ENCODE measurements at places on chromosomes 12 and 14.

- DNase-seq: peak; percentile 92
Measured at GRCh38 chr14:21437063-21437901, 18.6 kb downstream of the CHD8 start.

DNA sequence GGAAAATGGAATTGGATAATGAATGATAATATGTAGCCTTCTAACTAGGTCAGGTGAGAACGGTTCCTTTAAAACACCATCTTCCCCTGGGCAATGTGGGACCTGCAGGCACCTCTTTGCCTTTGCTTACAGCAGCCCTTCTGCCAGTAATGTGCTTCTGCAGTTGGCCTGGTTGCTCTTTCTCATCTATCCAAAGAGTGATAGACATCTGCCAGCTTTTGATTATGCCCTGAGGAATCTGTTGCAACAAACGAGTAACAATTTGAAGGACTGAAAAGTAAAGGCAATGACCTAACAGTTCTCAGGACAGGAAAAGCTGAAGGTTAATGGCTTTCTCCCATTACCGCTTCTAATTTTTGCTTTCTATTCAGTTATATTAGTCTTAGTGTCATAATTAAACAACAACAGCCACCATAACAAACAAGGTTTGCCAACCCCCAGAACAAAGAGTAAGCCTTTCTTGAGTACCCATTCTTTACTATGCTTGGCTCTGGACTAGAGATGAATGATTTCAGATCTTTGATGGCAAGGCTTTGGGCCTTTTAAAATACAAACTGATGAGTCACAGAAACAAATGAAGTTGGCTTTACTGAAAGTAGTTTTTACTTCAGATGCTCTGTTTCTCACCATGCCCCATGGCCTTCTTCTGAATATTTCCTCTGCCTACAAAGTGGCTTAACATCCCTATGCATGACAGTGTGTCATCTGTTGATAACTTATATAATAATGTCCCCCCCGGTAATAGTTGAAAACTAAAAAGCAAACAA is 76.1 kb upstream of the KRR1 start:
- DNase-seq: no peak

GRCh38 chr12:76432733-76433132 is 84.5 kb upstream of the BBS10 start:
- no peak for DNase-seq

DNA sequence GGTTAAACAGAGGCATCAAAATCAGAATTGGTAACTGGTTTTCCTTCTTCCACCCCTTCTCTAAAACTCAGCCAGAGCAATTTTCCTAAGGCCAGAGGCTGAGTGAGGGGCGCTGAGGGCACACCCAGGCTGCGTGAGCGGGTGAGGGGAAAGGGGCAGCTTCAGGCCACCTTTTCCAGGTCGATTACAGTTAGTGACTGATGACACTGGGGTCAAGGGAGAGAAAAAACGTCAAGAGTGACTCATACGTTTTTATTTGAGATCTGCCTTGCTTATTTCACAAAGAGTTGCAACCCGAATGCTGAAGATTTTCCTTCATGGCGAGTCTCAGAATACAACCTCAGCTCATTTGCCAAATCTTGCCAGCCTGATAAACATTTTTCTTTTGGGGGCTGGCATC is 46.7 kb upstream of the EVL start:
- no peak for DNase-seq

DNA sequence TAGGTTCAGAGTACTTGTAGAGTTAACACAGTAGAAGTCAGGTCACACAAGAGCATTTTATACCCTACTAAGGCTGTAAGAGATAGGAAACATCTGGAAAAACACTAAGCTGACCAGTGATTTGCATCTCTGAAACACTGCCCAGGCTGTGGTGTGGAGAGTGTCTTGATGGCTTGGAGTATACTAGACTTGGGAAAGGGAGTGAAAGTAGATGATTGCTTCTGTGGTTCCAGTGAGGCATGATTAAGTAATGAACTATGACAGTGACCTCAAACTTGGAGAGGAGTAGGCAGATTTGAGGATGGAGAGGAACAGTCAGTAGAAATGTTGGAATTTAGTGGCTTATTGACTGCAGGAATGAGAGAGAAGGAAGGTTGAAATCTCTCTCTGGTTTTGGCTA is 201.2 kb downstream of the FLRT2 start:
- no peak for DNase-seq

DNA sequence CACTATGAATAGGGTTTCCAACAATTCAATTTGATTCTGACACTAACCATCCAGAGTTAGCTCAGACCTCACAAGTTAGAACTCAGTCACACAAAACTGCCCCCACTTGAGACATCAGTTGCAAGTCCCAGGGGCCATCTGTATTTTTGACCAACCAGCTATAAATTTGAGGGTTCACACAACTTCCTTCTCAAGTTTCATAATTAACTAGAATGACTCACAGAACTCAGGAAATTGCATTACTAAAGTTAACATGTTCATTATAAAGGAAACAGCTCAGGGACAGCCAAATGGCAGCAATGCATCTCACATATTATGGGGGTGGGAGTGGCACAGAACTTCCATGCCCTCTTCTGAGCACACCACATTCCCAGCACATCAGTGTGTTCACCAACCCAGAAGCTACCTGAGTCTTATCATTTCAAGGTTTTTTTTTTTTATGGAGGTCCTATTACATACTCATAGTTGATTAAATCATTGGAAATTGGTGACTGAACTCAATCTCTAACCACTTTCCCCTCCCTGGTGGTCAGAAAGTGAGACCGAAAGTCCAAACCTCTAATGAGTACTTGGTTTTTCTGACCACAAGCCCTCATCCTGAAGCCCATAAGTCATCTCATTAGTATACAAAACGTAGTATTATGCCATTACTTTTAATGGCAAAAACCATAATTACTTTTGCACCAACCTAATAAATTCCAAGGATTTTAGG is 1721.5 kb upstream of the SEL1L start:
- DNase-seq: peak; percentile 98

- DNase-seq: peak; percentile 67
Measured at GRCh38 chr12:9808504-9808903, 18.8 kb upstream of the KLRF1 start.

Data from AML-193 (cell line).